ENCODE measurements at places on chromosomes 6 and 20.

GRCh38 chr20:47875297-47876025 lies 90.2 kb upstream of the SULF2 start:
- no peaks in the 10 kb centered on the region for H3K36me3 ChIP-seq
- H3K27ac ChIP-seq, result peak overlapping the region; percentile 53
- no peaks in the 10 kb centered on the region for H3K27me3 ChIP-seq
- no peak overlapping the region for H3K4me3 ChIP-seq

DNA sequence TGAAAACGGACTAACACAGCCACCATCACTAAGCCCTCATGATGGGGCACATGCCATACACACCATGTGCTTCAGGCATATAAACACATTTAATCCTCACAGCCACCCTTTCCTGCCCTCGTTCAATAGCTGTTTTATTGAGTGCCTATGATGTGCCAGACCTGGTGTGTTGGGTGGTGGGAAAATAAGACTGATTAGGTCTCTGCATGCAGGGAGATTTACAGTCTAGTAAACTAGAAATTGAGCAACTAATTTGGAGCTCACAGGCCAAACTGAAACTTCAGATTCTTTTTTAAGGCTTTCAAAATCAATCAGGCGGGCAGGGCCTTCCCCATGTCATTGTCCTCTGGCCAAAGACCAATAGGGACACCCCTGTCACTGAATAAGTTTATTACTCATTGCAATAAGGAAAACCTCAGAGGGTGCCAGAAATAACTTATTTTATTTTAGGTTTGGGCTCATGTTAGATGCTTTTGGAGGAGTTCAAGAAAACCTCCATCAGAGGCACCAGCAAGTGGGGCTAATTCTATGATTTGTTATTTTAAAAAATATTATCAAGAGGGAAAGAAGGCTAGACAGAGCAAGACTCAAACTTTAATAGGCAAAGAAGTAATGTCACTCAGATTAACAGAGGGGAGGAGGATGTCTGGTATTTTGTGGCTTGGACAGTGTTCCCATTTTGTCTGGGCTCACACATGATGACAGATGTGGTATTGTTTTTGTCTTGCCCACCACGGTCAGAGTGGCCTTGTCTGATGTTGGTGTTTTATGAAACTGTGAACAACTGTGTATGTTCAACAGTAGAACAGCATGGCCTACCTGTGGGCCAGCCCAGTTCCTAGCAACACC lies 12.0 kb downstream of the ZFP64 start:
- H3K4me3 ChIP-seq, result no peak overlapping the region
- no peaks in the 10 kb centered on the region for H3K4me1 ChIP-seq
- no peak overlapping the region for H3K27ac ChIP-seq

DNA sequence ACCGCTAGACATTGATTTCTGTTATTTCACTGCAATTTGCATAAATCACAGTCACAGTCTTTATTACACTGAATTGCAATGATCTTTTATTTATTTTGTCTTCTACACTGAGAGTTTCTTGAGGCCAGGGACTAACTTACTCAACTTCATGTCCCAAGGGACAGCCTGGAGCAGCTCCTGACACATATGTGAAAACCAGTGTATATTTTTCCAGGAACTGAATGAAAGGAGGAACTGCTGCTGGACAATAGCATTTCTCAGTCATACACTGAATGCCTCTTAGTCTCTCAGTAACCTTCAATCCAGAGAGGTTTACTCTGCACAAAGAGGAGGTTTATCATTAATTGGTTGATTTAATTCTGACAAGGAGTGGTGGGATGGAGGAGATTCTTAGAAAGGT lies 5.9 kb downstream of the F13A1 start:
- H3K27me3 ChIP-seq, result no peaks in the 10 kb centered on the region
- no peak overlapping the region for H3K4me3 ChIP-seq
- no peak overlapping the region for H3K27ac ChIP-seq
- no peaks in the 10 kb centered on the region for H3K4me1 ChIP-seq
- no peaks in the 10 kb centered on the region for H3K36me3 ChIP-seq
- no peak for DNase-seq

- no peak for DNase-seq
- H3K27me3 ChIP-seq, result no peaks in the 10 kb centered on the region
- no peaks in the 10 kb centered on the region for H3K36me3 ChIP-seq
- peak overlapping the region; percentile 18 for H3K4me3 ChIP-seq
- H3K27ac ChIP-seq, result no peak overlapping the region
Observed at GRCh38 chr20:17227669-17228623, 1.1 kb downstream of the PCSK2 start.

DNA sequence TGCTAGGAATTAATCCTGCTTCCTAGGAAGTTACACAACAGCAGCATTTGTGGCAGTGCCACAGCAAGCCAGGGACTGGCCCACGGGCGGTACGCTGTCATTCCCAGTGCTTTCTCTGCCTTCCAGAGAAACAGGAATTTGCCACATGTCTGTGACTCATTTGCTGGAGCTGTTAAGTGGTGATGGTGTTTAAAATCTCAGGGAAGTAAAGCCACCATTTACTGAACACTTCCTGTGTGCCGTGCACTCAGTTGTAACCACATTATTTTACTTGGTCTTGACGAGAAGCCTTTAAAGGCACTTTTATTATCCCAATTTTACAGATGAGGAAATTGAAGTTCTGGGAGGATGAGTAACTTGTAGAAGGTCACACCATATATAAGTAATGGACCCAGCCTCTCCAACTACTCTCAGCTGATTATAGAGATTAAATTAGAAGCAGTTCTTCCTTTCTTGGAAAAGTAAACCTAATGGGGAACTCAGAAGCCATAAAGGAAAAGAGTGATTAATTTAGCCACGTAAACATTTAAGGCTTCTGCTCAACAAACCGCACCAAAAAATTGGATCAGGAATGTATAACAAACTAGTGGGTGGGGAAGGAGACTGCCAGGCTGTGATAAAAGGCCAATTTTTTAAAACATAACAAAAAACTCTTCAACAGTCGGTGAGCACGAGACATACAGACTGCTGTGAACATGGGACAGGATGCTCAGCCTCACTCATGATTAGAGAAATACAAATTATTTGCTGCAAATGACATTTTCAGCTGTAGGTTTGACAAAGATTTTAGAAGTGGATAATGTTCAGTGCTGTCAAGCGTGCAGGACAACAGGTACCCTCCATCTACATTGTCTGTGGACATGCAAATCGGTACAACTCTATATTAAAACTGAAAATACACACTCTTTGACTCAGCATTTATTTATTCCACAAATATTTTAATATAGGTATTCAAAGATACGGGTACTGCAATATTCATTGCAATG lies 311.2 kb downstream of the NRN1 start:
- no peak for DNase-seq
- no peaks in the 10 kb centered on the region for H3K4me1 ChIP-seq
- H3K4me3 ChIP-seq, result no peak overlapping the region

DNA sequence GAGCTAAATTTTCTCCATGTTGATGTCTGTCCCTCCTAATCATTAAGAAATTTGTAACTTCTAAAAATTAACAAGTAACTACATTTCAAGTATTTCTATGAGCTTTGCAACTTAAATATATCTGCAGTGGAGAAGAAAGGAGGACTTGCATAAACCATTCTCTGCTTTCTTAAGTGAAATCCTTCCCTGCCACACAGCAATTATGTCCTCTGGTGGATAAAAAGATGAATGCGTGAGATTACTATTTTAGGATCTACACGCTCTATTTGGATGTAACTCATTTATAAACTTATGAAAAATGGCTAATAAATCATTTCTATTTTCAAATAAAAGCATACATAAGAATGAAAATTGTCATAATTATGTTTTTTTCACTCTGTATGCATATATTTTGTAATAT lies 338.0 kb upstream of the PTCHD4 start:
- H3K27ac ChIP-seq, result no peak overlapping the region
- H3K4me1 ChIP-seq, result no peaks in the 10 kb centered on the region
- no peak overlapping the region for H3K4me3 ChIP-seq
- no peaks in the 10 kb centered on the region for H3K36me3 ChIP-seq
- no peak for DNase-seq
- no peaks in the 10 kb centered on the region for H3K27me3 ChIP-seq

DNA sequence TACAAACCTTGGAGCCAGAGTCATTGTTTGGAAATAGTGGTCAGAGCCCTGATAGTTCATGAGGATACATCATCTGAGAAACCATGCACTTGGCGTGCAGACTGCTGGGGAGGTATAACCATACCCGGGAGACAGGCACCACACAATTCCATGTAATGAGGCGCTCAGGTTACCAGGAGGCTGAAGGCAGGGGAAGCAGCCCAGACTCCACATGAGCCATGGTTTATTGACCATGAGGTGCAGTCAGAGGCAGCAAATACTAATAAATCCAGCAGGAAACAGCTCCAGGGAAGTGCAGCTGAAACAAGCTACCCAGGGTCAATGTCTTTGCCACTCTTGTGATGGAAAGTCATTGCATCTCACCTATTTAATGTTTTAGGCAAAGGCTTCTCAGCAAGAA lies 156.0 kb downstream of the TBC1D7 start:
- no peaks in the 10 kb centered on the region for H3K4me1 ChIP-seq
- H3K27me3 ChIP-seq, result no peaks in the 10 kb centered on the region
- no peaks in the 10 kb centered on the region for H3K36me3 ChIP-seq
- no peak for DNase-seq
- no peak overlapping the region for H3K27ac ChIP-seq
- no peak overlapping the region for H3K4me3 ChIP-seq

DNA sequence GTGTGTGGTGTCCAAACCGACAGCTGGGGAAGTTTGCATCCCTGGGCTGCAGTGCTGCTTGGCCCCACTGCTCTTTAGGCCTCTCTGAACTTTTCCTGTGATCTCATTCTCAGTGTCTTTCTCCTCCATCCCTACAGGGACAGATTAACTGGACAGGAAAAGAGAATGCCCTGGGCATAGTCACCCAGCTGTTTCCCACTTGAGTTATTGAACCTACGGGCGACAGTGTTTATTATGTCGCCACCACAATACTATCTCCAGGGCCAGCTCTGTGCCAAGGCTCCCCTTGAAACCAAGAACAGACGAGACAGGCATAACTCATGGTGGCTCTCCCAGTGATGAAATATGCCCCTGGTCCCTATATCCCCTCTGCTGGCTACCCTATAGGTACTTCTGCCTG lies 147.8 kb upstream of the EPHA7 start:
- no peak overlapping the region for H3K4me3 ChIP-seq
- no peak for DNase-seq
- no peak overlapping the region for H3K27ac ChIP-seq

GRCh38 chr6:9025228-9025627 lies 589.9 kb upstream of the SLC35B3 start:
- no peak overlapping the region for H3K27ac ChIP-seq
- no peaks in the 10 kb centered on the region for H3K4me1 ChIP-seq
- no peak overlapping the region for H3K4me3 ChIP-seq
- no peaks in the 10 kb centered on the region for H3K27me3 ChIP-seq

GRCh38 chr6:119350202-119350951 lies 816 bp upstream of the MAN1A1 start:
- H3K27me3 ChIP-seq, result no peaks in the 10 kb centered on the region
- peak; percentile 39 for DNase-seq
- H3K4me3 ChIP-seq, result peak overlapping the region; percentile 75
- peak overlapping the region; percentile 96 for H3K27ac ChIP-seq
- H3K36me3 ChIP-seq, result no peaks in the 10 kb centered on the region
- no peaks in the 10 kb centered on the region for H3K4me1 ChIP-seq

DNA sequence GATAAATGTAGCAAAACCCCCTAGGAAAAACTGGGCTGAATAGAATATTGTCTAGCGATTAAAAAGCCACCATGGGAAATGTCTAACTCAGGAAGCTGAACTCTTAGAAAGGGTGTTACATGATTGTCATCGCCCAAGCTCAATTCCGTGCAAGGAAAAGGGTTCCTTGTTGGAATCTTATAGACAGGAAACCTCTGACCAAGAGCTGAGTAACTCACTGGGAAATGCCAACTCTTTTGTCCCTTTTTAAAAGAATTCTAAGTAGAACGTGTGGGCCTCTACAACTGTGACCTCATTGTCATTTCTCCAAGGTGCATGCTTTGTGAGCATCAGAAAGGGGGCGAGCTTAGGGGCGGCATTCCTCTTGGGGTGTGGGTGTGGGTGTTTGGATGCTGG lies 88.1 kb downstream of the SYNJ2 start:
- no peaks in the 10 kb centered on the region for H3K27me3 ChIP-seq
- no peaks in the 10 kb centered on the region for H3K36me3 ChIP-seq
- H3K4me3 ChIP-seq, result no peak overlapping the region
- H3K4me1 ChIP-seq, result no peaks in the 10 kb centered on the region

GRCh38 chr6:155372256-155372655 lies 58.0 kb upstream of the TFB1M start:
- no peaks in the 10 kb centered on the region for H3K4me1 ChIP-seq
- H3K27me3 ChIP-seq, result no peaks in the 10 kb centered on the region
- no peak overlapping the region for H3K27ac ChIP-seq

- no peak for DNase-seq
- no peaks in the 10 kb centered on the region for H3K4me1 ChIP-seq
Observed at GRCh38 chr20:37531856-37532255, 4.2 kb upstream of the BLCAP start.

DNA sequence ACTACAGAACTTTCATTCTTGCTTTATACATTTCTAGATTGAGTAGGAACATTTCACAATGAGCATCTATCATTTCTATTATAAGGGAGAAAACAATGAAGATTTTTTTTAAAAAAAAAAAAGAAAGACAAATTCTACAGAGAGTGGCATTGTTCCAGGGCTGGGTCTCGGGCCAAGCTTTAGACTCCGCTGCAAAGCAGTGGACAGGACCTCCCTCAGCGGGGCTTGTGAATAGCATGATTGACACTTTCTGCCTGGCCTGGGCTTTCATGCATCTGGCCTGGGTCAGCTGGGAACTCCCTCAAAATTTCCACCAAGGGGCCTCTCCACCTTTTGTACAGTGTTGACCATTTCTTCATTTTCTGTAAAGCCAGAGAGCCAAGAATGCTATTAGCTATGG lies 55.8 kb upstream of the HIVEP2 start:
- no peaks in the 10 kb centered on the region for H3K4me1 ChIP-seq
- no peaks in the 10 kb centered on the region for H3K36me3 ChIP-seq
- H3K27me3 ChIP-seq, result no peaks in the 10 kb centered on the region
- no peak for DNase-seq

GRCh38 chr20:41224281-41224680 lies 86.9 kb downstream of the PLCG1 start:
- no peak overlapping the region for H3K4me3 ChIP-seq
- DNase-seq, result no peak
- H3K27ac ChIP-seq, result no peak overlapping the region
- H3K4me1 ChIP-seq, result no peaks in the 10 kb centered on the region
- no peaks in the 10 kb centered on the region for H3K27me3 ChIP-seq

DNA sequence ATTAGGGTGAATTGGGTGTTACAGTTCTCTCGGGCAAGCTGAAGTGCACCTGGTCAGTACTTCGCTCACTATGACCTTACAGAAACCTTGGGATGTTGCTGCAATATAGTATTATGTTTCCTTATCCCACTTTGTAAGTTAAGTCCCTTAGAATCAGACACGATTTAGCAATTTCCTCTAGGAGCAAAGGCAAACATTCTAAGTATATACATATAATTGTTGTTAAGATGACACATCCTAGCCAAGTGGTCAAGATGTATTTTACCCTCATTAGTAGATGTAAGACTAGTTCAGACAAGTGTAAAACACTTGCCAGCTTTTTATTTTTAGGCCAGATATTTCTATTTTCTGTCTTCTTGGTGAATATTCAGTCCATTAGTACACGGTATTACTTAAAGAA lies 31.1 kb upstream of the RGS17 start:
- no peak overlapping the region for H3K4me3 ChIP-seq
- H3K36me3 ChIP-seq, result no peaks in the 10 kb centered on the region
- no peaks in the 10 kb centered on the region for H3K4me1 ChIP-seq
- no peak overlapping the region for H3K27ac ChIP-seq

GRCh38 chr6:166596776-166597507 lies 10.5 kb upstream of the RAMACL start:
- DNase-seq, result no peak
- no peak overlapping the region for H3K4me3 ChIP-seq
- H3K4me1 ChIP-seq, result no peaks in the 10 kb centered on the region
- H3K27ac ChIP-seq, result peak overlapping the region; percentile 87

- no peaks in the 10 kb centered on the region for H3K4me1 ChIP-seq
- no peak for DNase-seq
- H3K27ac ChIP-seq, result no peak overlapping the region
- H3K27me3 ChIP-seq, result no peaks in the 10 kb centered on the region
- no peaks in the 10 kb centered on the region for H3K36me3 ChIP-seq
Observed at GRCh38 chr20:52746770-52747169, 225.4 kb upstream of the TSHZ2 start.
